T47D (cell line): ENCODE measurements at places on chromosomes 12 and 14.
A peak's percentile ranks its signal among the peaks of the same experiment; 100 is the strongest.

DNA sequence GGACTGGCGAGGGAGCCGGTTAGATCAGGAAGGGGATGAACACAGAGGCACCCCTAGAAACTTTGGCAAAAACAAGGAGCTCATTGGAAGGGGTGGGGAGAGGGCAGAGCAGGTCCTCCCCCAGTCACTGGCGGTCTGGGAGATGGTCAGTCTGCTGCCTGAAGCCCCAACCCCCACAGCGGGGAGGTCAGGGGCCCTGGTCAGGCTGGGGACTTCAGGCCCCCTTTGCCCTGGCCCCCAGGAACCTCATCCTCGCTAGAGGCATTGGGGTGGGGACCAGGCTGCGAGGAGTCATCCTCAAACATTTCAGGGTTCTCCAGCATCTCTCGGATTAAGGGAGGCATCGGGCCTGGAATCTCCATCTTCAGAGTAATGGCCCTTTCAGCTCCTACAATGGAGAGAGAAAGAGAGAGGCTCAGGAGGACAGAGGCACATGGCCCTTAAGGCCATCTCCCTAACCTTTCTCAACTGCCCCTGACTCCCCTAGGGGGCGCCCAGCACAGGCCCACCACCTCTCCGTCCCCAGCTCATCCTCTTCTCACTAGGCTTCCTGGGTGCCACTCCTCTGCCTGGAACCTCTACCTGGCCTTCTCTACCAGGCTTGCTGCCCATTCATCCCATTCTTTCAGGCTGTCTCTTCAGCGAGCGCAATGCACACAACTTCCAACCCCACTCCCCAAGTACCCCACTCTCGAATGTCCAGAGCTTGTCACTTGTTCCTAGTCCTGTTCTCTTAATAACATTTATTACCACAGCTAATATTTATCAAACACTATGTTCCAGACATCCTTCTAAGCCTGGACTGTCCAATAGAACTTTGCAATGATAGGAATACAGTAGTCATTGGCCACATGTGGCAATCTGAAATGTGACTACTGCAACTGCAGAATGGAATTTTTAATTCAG lies 4.7 kb upstream of the ITGB7 start:
- DNase-seq = no peak

- peak; percentile 93 for DNase-seq
Measured at GRCh38 chr14:94485944-94486841, 10.2 kb upstream of the SERPINA9 start.

- DNase-seq = no peak
Measured at GRCh38 chr14:98296895-98297294, 975.1 kb downstream of the BCL11B start.

- DNase-seq = no peak
Measured at GRCh38 chr12:10736463-10736862, 13.3 kb upstream of the YBX3 start.

DNA sequence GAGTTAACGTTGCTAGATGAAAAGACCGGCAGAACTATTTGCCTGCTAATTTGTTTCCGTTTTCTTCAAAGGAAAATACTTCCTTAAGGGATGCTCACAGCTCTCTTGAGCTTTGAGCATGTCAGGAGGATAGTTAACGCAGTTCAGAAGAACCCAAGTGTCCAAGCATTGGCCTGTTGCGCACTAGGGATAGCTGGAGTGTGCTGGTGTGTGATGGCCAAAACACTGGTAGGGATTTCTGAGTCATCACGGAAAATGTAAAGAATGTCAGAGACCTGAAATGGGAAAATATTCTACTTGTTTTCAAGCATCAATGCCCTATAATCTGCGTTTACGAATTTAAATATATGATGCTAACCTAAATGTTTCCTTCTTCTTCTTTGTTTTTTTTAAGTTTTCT lies 97.8 kb downstream of the VRK1 start:
- DNase-seq = no peak

DNA sequence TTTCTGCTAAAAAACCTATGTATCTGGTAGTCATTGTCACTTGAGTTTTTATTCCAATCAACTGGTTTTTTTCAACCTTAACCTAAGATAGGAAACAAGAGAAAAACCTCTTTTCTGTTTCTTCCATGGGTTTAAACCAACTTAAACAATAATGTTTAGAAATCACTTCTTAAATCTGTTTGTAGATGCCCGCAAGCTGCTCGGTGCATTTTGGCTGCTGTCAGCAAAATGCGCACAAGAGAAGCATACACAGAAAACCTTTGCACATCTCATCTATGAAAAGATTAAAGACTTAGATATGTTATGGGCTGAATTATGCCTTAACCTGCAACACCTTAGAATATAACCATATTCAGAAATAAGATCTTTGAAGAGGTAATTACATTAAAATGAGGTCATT lies 299.8 kb downstream of the ITPR2 start:
- no peak for DNase-seq
